LHCN-M2 (cell line): ENCODE measurements at places on chromosomes 6 and 20. TPM values are rescaled to one million over a fixed set of nuclear protein-coding genes. Genes with fewer than 3 reads are reported as not detected.

DNA sequence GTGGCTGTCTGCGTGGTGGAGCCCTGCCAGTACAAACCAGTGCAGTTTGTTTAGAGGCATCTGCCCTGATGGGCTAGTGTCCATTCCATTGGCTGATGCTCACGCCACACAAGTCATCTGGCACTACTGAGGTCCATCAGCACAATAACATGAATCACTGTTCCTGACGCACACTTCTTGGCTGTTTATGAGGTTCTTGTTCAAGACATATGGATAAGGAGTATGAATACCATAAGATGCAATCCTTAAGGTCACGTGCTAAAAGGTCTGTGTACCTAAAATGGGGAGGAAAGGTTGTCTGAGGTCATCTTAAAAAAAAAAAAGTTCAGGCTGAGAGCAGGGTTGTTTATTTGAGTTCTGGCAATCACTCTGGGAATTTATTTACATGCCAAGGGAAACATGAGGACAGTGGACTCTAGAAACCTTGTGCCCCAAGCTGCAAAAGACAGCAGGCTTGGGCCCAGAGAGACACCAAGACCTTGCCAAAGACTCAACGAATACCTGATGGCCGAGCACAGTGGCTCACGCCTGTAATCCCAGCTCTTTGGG, 54.1 kb upstream of the SHLD1 start:
- DNase-seq: peak; percentile 71

GRCh38 chr20:38270869-38271605, 10.5 kb upstream of the KIAA1755 start:
- DNase-seq: peak; percentile 94

Gene VARS1
- total RNA-seq: 63.2 and 68.7 TPM in 2 replicates

Gene GMPR
- 4.9 and 6.0 TPM in 2 replicates for total RNA-seq

- DNase-seq: peak; percentile 80
Observed at GRCh38 chr6:156686995-156687788, 90.0 kb upstream of the ARID1B start.

Gene OR2H2
- not detected in 2 replicates for total RNA-seq

GRCh38 chr6:88443554-88443953, 277.4 kb upstream of the CNR1 start:
- DNase-seq: no peak

Gene SALL4
- total RNA-seq: not detected in 2 replicates

- DNase-seq: peak; percentile 55
Observed at GRCh38 chr6:127266892-127267645, 405 bp downstream of the RNF146 start.

- no peak for DNase-seq
Observed at GRCh38 chr20:37808233-37809070, 94.5 kb upstream of the VSTM2L start.

Gene PLAGL2
- 3.3 and 4.6 TPM in 2 replicates for total RNA-seq

Gene MCHR2
- total RNA-seq: not detected in 2 replicates

GRCh38 chr6:22141241-22141745, 155.5 kb downstream of the PRL start:
- DNase-seq: peak; percentile 61

GRCh38 chr6:33976437-33977360, 169.2 kb downstream of the GRM4 start:
- DNase-seq: no peak

Gene JPH2
- 24.4 and 31.8 TPM in 2 replicates for total RNA-seq

Gene PRPH2
- total RNA-seq: 2.1 and 2.6 TPM in 2 replicates

Gene GSTA2
- not detected in 2 replicates for total RNA-seq

- DNase-seq: no peak
Observed at GRCh38 chr20:32019156-32019510, 8.9 kb downstream of the CCM2L start.

- no peak for DNase-seq
Observed at GRCh38 chr6:4781426-4781825, 5.2 kb downstream of the CDYL start.

Gene C6orf132
- 0.45 and 0.75 TPM in 2 replicates for total RNA-seq

Gene DYNLRB1
- total RNA-seq: 133 and 177 TPM in 2 replicates

DNA sequence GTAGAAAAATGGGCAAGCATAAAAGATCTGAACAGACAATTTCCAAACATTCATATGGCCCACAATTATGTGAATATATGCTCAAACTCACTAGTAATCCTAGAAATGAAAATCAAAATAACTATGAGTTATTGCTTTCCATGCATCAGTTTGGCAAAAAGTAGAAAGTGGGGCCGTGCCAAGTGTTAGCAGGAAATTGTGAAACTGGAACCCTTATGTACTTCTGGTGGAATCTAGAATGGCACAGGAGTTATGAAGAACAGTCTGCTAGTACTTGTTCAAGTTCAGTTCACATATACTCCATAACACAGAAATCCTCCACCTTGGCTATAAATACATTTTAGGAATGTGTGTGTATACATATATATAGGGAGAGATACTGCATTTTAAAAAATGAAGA, 89.8 kb downstream of the EYA2 start:
- no peak for DNase-seq

DNA sequence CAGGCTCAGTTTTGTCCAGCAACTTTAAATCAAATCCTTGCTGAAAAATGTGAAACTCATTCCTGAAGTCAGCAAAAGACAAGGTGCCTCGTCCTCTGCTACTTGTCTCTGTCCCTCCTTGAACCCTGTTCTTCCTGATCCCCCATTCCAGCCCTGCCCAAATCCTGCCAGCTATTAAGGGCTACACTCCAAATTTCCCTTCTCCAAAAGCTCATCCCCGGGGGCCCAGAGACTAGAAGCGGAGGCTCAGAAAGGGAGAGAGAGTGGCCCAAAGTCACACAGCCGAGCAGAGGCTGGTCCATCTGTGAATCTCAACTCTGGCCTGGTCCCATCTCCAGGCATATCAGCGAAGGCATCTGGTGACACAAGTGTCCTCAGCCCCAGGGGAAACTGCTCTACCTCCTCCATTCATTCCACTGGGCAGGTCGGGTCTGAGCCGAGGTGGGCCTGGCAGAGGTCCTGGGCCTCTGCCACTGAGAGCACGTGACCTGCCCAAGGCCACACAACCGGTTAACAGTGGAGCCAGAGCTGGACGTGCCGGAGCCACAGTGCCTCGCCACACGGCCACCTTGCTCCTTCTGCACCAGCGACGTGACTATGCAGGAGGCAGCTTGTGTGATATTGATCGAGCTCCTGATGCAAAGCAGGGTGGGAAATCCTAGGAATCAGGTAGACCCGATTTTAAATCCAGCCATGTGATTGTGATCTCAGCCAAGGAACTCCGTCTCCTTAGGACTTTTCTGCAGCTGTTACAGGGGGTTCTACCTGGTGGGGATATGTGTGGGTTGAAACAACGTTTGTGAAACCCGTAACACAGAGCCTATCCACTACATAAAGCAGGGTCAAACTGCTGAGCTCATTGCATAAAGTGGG, 28.6 kb downstream of the NOL4L start:
- no peak for DNase-seq
